ENCODE measurements at places on chromosomes 6 and 20.

- no peak for DNase-seq
Observed at GRCh38 chr6:72703093-72703492, 81.2 kb downstream of the KCNQ5 start.

GRCh38 chr6:93731306-93731705 is 311.9 kb upstream of the EPHA7 start:
- DNase-seq = peak; percentile 90

DNA sequence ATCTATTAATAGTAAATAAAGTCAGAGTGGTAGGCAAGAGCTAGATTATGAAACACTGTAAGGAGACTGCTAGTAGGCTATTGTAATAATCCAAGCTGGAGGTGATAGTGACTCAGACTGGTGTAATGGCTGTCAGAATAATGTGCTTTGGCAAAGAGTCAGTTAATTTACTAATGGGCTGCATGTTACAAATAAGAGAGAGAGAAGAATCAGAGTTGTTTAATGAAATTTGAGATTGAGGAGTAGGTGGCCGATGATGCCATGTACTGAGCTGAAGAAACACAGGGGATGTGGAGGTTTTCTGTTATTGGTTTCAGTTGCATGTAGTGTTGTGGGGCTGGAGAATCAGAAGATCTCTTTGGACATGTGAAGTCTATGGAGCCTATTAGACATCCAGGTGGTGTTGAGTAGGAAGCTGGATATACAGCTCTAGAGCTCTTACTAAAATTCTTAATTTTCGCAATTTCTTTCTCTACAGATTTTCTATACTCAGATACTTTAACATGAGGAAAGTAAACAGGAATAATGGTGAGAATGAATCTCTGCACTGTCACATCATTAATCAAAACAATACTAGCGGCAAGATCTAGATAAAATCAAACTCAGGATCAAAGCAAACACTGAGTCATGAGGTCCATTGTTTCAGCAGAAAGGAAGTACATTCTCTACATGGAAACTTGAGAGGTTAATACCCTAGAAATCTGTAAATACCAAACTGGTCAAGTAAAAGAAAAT is 167.7 kb downstream of the SIM1 start:
- DNase-seq = no peak

- DNase-seq = no peak
Observed at GRCh38 chr6:150452428-150453243, 83.8 kb downstream of the IYD start.

- DNase-seq = no peak
Observed at GRCh38 chr6:11909696-11910132, 102.4 kb upstream of the HIVEP1 start.

GRCh38 chr6:113073611-113074191 is 726.6 kb downstream of the RFPL4B start:
- DNase-seq = no peak

DNA sequence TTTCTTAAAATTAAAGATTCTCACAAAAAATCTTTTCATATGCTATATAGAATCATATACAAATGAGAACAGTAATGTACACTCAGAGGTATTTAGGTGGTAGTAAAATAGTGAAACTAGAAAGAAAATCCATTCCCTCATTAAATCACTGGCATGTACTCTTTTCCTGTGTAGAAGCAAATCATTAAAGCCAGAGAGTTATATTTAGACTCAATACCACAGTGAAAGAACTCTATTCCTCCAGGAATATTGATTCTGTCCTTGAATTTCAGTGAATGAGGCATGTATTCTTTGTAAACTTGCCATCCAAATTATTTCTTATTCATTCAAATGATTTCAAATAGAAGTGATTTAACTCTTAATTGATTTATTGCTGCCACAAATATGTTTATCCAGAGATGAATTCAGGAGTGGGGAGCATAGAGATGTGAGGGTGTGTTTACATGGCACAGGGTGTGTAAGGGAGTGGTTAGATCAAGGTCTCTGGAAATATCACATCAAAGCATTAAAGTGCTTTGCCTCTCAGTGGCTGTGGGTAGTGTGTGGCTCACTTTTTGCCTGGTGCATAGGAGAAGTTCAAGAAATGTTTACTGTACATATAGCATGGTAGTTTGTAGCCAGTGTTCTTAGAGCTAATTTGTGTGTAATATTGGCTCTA is 141.2 kb downstream of the FAM83B start:
- DNase-seq = no peak

GRCh38 chr6:93554018-93554417 is 134.7 kb upstream of the EPHA7 start:
- no peak for DNase-seq

- DNase-seq = peak; percentile 13
Observed at GRCh38 chr20:8492173-8492572, 360.1 kb downstream of the PLCB1 start.

DNA sequence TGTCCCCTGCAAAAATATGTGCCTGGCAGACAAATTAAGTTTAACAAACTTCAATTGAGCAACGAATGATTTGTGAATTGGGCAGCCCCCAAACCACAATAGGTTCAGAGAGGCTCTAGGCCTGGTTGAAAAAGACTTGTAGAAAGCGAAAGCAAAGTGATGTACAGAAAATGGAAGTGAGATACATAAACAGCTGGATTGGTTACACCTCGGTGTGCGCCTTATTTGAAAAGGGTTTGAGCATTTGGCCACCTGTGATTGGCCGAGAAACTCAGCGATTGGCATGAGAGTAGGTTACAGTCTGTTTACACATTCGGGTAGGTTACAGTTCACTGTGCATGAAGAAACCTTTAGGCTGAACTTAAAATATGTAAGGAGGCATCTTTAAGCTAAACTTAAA is 136.9 kb downstream of the CD83 start:
- no peak for DNase-seq

DNA sequence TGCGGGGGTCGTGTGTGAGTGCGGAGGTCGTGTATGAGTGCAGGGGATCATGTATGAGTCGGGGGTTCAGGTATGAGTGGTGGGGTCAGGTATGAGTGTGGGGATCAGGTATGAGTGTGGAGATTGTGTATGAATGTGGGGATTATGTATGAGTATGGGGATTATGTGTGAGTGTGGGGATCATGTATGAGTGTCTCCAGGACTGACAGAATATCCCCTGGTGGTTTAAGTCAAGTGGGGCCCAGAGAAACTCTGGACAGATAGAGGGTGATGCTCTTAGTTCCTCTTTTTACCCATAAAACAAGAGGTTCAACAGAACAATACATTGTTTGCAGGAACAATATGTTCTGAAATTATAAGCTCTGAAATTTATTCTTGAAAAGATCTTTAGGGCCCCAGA is 131.9 kb downstream of the UST start:
- no peak for DNase-seq

DNA sequence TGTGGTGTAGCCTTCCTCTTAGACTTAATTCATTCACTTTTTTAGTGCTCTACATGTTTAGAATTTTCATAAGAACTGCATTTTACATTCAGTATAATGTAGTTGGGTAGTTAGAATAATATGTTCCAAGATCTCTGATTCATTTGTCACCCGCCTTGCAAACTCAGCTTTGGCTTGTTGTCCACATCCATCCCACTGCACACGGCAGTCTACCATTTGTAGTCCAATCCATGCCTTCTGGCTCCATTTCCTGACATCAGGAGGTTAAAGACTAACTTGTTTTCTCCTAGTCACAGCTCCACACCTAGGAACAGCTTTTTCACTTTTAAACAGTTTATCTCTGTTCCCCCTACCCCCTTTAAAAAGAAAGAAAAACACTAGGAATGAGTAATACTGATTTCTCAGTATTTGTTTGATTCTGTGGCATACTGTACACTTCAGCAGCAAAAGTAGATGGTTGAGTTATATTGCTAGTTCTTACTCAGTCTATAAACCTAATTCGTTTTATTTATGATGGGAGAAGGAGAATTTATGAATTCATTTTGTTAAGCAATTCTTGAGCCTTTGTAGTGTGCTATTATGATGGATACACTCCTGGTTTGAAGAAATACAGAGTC is 180.9 kb downstream of the ARID1B start:
- DNase-seq = no peak

- peak; percentile 26 for DNase-seq
Observed at GRCh38 chr6:110814102-110815014, 911 bp downstream of the CDK19 start.

GRCh38 chr6:28651161-28651560 is 125.5 kb downstream of the GPX5 start:
- no peak for DNase-seq

DNA sequence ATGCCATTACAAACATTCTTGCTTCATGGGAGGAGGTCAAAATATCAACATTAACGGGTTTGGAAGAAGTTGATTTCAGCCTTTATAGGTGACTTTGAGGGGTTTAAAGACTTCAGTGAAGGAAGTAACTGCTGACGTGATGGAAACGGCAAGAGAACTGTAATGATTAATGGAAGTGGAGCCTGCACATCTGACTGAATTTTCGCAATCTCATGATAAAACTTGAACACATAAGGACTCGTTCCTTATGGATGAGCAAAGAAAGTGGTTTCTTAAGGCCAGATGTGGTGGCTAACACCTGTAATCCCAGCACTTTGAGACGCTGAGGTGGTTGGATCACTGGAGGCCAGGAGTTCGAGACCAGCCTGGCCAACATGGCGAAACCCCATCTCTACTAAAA is 226.1 kb downstream of the BCAS1 start:
- DNase-seq = no peak

DNA sequence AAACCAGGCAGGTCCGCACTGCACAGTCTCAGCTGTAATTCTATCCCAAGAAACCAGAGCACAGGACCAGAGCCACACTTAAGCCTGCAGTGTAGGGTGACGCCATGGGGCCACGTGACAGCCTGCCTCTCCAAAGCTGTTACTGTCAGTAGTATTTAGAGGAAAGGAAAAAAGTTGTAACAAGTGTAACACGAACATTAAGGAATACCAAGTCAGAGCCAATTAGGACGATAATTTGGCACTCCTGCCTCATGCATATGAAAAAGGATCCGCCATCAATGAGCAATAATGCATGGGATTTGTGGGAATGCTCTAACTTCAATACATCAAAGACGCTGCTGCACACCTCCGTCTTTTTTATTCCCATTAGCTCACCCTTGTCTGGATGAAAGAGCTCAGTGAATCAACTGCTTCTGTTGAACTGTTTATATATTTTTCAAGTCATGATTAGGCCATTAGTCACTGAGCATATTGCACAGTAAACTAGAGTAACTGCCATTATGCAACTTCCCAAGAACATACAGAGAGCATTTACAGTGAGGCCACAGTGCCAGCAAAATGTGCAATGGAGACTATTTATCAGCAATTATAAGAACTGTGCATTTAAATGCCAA is 79.9 kb downstream of the ATXN1 start:
- DNase-seq = no peak

- no peak for DNase-seq
Observed at GRCh38 chr6:2502096-2502997, 248.4 kb downstream of the MYLK4 start.

DNA sequence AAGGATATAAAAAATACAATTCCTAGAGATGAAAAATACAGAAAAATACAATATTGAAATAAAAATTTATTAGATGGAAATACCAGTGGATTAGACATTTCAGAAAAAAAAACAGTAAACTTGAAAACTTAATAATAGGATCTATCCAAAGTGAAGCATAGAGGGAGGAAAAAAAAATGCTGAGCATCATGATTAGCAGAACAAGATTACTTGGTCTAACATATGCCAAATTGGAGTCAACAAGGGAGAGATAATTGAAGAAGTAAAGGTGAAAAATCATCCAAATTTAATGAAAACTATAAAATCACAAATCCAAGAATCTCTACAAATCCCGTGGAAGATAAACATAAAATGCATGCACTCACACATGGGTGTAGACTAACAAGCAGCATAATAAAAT is 166.2 kb upstream of the BMP5 start:
- DNase-seq = no peak

GRCh38 chr6:109678240-109678639 is 12.8 kb downstream of the AK9 start:
- DNase-seq = no peak

- no peak for DNase-seq
Observed at GRCh38 chr20:49682278-49682677, 31.4 kb downstream of the B4GALT5 start.

DNA sequence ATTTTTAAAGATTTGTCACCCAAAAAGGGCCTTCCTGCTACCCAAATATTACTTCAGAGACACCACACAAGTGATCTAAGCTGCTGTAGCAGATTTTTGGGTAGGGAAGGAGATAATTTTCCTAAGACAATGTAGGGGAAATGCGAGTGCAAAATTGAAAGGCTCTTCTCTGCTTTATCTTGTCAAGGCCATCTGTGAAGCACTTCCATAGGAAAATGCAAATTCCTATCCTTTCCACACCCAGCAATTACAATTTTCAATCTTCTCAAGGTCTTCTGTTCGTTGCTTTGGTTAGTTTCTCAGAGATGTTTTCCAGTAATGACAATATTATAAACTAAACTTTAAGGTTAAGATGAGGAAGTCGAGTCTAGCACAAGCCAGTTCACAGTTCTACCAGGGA is 53.4 kb downstream of the HDGFL1 start:
- DNase-seq = no peak

- DNase-seq = no peak
Observed at GRCh38 chr20:3696200-3696599, 14.4 kb upstream of the ADAM33 start.

- DNase-seq = no peak
Observed at GRCh38 chr6:1497761-1498105, 108.4 kb downstream of the FOXF2 start.

DNA sequence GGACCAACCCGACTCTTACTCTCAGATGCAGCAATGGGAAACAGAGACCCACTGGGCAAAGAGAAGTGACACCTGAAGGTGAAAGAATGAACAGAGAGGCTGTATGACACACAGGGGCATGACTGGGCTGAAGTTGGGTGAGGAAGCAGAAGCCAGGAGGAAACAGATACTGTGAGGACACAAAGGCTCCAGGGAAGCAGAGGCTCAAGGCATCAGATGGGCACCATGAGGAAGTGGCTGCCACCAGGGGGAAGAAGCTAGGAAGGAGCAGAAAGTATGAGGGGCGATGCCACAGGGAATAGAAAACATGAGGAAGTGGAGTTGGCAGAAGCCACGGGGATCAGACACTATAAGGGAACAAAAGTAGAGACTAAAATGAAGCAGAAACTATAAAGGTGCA is 30.9 kb upstream of the OCSTAMP start:
- no peak for DNase-seq

Data from NCI-H2081 (cell line).